ENCODE measurements at places on chromosomes 12 and 14.

DNA sequence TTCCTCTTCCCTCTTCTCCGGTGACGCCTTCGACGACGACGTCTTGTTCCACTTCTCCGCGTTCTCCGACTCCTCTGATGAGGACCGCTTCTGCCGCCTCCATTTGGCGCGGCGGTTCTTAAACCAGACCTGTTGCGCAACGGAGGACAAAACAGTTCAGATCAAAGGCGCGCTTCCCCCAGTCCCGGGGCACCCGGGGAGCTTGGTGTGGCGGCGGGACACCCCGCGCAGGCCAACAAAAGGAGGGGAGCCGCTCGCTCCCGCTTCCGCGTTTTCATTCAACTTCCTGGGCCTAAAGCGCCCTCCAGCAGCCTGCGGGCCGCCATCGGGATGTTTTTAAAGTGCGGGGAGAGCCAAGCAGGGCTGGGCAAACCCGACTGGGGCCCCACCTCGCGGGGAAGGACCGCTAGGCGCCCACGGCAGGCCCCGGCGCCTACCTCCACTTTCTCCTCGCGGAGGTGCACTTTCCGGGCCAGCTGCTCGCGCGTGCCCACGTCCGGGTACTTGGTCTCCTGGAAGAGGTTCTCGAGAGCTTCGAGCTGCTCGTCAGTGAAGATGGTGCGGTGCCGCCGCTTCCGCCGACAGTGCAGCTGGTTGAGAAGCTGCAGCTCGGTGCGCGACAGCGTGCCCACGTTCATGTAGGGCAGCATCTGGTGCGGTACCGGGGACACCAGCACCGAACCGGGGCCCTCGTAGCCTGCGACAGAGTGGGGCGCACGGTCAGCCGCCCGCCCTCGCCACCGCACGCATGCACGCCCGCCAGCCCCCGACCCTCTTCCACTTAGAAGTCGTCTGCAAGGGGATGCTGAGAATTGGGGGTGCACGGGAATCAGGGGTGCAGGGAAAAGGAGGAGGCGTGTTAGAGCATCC, 1.2 kb downstream of the GSC start:
- DNase-seq = no peak

DNA sequence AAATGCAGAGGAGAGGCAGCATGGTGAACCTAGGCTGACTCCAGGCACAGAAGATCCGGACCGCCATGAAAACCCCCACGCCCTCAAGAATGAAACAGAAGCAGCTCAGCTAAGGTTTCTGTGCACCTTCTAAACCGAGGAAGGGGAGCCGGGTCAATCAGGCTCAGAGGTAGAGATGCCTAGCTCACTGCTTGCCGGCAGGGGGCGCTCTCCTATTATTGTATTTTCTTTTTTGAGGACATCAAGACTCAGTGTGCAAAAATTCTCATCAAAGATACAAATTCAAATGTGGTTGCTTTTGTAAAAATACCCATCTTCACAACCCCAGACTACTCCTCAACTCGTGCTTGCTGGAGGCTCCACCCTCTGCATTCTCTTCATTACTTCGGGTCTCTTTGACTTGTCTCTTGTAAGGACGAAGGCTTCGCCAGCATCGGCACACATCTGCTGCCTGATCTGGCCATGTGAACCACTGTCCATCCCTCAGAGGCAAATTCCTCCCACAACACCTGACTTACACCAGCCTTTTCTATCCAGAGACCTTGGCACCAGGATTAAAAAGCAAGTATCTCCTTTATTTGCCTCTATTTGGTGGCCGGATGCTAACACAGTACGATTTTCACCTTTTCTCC, 33.4 kb upstream of the RNASE3 start:
- DNase-seq = no peak

DNA sequence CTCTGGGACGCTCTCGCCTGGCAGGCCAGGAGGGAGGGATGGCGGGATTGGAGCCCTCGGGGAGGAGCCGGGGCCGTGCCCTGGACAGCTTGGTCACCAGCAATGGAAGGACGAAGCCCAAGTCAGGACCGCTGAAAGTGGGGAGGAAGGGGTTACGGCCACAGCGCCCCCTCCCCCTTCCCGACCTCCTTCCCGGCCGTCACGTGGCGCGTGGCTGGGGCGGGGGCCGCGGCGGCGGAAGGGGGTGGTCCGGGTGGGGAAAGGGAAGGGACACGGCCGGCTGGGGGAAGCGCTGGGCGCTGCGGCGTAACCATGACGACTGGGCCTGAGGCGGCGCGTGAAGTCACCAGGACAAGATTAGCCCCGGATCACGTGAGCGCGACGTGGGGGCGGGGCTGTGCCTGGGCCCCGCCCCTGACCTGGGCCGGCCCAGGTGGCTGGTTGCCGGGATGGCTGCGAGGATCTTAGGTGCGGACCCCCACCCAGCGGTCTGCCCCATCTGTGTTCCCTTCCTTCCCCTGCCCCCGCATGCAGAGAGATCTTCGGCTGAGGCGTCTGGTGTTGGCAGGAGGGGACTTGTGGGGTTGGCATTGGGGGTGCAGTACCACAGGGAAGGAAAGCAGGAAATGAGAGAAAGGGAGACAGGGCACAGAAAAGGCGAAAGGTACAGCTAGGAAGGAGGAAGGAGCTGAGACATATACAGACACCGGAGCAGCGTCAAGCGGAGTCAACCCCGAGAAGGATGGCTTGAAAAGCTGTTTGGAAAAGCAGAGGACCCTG, 6.2 kb downstream of the MAP3K12 start:
- peak; percentile 75 for DNase-seq

- DNase-seq = no peak
Measured at GRCh38 chr12:120224304-120225199, 23.6 kb upstream of the RPLP0 start.

GRCh38 chr14:76488551-76488950, 112.6 kb downstream of the ESRRB start:
- DNase-seq = no peak

DNA sequence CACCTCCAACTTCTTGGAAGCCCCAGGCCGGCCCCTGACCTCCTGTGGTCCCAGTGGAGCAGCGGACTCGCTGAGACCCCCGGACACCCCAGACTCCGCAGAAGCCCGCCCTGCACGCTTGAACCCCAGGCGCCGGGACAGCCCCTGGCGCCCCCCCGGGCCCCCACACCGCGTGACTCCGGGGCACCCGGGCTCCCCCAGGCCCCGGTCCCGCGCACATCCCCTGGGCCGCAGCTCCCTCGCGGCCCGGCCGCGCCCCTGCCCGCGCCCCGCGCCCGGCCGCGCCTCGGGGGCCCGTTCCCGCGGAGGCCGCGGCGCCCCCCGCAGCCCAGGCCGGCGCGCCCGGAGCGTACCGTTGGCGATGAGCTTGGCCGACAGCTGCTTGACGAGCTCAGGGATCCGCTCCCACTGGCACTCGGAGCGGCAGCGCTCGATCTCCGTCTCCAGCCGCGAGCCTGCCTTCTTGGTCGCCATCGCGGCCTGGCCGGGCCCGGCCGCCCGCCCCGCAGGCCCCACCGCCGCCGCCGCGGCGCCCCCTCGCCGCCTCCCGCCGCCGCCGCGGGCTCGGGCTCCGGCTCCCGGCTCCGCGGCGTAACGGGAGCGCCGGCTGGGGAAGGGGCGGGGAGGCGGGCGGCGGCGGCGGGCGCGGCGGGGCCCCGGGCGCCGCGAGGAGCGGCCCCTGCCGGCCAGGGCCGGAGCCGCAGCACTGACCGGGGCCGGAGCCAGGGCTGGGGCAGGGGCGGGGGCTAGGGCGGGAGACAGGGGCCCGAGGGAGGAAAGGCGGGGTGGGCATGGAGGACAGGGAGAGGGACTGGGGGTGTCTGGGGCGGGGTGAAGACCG, at the start of gene TTC7B:
Gene TTC7B, minus strand, starts transcription at position 609 of the 841 bp plus-strand sequence. Its CDS starts 135 bp downstream, at position 474.
- peak; percentile 91 for DNase-seq

DNA sequence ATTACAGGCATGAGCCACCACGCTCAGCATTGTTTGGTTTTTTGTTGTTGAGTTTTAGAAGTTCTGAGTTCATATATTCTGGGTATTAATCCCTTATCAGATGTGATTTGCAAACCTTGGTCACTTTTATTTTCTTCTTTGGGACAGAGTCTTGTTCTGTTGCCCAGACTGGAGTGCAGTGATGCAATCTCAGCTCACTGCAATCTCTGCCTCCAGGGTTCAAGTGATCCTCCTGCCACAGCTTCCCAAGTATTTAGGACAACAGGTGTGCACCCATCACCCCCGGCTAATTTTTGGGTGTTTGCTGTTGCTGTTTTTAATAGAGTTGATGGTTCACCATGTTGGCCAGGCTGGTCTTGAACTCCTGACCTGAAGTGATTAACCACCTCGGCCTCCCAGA, 11.8 kb downstream of the USP30 start:
- DNase-seq = no peak

GRCh38 chr14:55031190-55031589, 4.2 kb downstream of the SOCS4 start:
- no peak for DNase-seq

DNA sequence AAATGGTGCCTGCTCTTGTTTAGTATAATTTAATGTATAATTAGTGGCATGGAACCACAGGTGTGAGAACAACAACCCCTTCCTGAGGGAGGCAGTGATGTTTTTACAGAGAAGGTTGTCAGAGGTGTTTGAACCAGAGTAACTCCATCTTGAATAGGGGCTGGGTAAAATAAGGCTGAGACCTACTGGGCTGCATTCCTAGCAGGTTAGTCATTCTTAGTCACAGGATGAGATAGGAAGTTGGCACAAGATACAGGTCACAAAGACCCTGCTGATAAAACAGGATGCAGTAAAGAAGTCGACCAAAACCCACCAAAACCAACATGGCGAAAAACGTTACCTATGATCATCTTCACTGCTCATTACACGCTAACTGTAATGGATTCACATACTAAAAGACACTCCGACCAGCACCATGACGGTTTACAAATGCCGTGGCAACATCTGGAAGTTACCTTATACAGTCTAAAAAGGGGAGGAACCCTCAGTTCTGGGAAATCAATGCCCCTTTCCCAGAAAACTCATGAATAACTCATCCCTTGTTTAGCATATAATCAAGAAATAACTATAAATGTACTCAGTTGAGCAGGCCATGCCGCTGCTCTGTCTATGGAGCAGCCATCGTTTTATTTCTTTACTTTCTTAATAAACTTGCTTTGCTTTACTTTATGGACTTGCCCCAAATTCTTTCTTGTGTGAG, 47.8 kb upstream of the LTA4H start:
- no peak for DNase-seq

DNA sequence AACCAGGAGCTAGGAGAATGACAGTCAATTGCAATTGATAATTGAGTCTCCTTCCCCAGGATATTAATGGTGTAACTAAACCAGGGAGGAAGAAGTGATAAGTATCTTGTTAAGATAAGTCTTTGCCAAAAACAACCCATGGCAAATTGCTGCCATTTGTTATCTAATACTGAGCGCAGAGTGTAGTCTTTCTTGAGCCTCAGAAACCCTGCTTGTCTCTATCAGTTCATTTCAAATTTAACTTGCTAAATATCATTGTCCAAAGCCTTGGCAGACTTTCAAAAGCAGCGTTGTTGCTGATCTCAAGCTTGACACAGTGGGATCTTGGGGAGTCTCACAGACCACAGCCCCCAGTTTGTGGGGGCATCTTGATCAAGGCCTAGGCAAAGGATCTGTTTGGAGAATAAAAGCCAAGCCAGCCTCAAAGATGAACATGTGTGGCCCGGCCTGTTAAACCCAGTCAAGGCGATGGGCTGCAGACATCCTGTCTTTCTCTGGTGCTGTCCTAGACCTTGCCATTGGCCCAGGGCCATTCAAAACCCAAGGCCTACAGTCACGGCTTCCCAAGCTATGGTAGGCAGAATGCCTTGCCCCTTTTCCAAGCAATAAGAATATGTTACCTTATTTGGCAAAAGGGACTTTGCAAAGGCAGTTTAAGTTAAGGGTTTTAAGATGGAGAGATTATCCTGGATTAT, 164.2 kb downstream of the CHST11 start:
- DNase-seq = no peak

GRCh38 chr12:76018111-76018510, 13.5 kb downstream of the PHLDA1 start:
- no peak for DNase-seq

- DNase-seq = no peak
Measured at GRCh38 chr12:51383269-51383905, 7.8 kb downstream of the GALNT6 start.

All from H54 (cell line).